Airway epithelial cell (primary cell): ENCODE measurements at places on chromosomes 4 and X. TPM values are rescaled to one million over a fixed set of nuclear protein-coding genes. Genes with fewer than 3 reads are reported as not detected.

The RHOXF1 gene
- not detected in 2 replicates for total RNA-seq

The ATP1B4 gene
- not detected in 2 replicates for total RNA-seq

The HSFX2 gene
- not detected in 2 replicates for total RNA-seq

The RBM3 gene
- 144 and 157 TPM in 2 replicates for total RNA-seq

The FRMPD4 gene
- total RNA-seq: 0.14 TPM in 1 of 2 replicates, not detected in the other

The HDX gene
- 0.49 and 14.1 TPM in 2 replicates for total RNA-seq

The TMEM35A gene
- total RNA-seq: 0.51 and 0.56 TPM in 2 replicates

The CCDC149 gene
- total RNA-seq: 1.9 and 2.8 TPM in 2 replicates

The SNCA gene
- 26.2 and 69.8 TPM in 2 replicates for total RNA-seq

The TCEAL7 gene
- total RNA-seq: 3.6 TPM in 1 of 2 replicates, not detected in the other

The SLC26A1 gene
- total RNA-seq: not detected in 2 replicates

The GPR173 gene
- 0.28 TPM in 2 replicates for total RNA-seq

The TXK gene
- total RNA-seq: not detected in 2 replicates

The TBCK gene
- 12.8 and 16.0 TPM in 2 replicates for total RNA-seq

The FNIP2 gene
- total RNA-seq: 5.6 and 10.0 TPM in 2 replicates

The HADH gene
- total RNA-seq: 27.6 and 31.4 TPM in 2 replicates

The TKTL1 gene
- not detected in 2 replicates for total RNA-seq

The FAM133A gene
- total RNA-seq: not detected in 2 replicates

The FGF13 gene
- total RNA-seq: not detected in 2 replicates

The SMAD1 gene
- total RNA-seq: 22.8 and 33.2 TPM in 2 replicates

The GPR50 gene
- not detected in 2 replicates for total RNA-seq

The GPRASP1 gene
- total RNA-seq: 0.14 and 1.1 TPM in 2 replicates

The CD40LG gene
- total RNA-seq: not detected in 2 replicates

The MTTP gene
- total RNA-seq: 0.28 TPM in 2 replicates

The SPANXN4 gene
- not detected in 2 replicates for total RNA-seq
